NCI-H1105 (cell line): ENCODE measurements at places on chromosomes 2 and 18.

DNA sequence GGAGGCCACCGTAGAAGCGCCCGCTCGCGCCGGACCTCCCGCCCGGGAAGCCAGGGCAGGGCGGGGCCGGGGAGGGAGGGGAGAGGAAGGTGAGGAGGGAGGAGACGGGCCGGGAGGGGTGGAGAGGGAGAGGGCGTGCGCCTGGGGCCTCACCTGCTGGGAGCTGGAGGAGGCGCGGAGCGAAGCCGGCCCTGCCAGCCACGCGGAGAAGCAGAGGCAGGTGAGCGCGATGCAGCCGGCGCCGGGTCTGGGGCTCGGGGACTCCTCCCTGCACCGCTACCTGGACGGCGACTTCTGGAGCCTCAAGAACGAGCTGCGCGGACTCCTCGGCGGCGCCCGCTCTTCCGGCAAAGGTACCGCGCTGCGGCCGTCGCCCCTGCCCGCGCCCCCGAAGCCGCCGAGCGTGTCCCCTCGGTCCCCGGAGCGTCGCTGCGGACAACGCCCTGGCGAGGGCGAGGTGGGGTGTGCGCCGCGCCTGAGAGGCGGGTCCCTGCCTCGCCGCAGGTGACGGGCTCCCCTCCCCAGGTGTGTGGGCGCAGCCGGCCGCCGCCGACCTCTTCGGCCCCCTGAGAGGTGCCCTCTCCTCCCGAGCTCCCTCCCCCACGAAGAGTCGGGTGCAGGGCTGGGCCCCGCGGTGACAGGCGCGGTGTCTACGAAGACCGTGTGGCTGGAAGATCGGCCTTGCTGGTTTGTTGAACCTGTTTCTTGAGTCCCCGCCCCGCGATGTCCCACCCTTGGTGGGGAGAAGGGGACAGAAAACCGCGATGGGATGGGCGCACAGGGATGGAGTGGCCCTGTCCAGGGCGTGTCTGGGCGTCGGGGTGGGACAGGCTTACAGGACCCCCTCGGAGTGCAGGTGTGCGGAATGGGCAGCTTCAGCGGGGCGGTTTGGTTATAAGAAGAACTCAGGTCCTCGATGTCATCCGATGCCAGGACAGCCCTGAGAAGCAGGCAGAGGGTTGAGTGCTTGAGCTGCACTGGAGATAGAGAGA, at the start of gene ACOXL:
Gene ACOXL, plus strand, starts transcription at position 152 of the 992 bp plus-strand sequence. CDS start 35,817 bp downstream, outside the sequence.
- DNase-seq = peak; percentile 28

DNA sequence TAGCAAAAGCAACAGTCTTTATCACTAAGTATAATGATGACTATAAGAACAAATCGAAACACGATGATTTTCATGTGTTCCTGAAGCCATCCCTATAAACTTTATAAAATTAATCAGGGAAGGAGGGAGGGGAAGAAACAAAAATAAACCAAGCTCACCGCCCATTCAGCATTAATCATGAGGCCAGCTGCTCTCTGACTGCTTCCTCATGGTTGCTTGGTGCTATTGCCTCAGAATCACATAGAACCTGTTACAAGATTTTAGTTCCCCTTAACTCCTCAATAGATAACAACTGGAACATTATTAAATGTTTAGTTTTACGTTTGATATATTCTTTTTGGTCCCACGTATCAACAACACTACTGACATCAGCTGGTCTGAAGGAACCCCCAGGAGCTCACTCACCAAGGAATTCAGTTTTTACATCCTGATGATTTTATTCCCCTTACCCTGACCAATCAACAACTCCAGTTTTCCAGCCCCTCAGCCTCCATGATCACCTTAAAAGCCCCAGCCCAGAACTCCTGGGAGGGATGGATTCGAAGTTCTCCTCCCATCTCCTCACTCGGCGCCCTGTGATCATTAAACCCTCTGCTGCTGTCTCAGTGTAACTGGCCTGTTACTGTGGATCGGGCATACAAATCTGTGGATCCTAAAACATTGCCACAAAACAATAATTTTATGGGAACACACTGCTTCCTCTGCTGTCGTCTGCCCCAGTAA, 10.6 kb upstream of the HNRNPLL start:
- DNase-seq = no peak

DNA sequence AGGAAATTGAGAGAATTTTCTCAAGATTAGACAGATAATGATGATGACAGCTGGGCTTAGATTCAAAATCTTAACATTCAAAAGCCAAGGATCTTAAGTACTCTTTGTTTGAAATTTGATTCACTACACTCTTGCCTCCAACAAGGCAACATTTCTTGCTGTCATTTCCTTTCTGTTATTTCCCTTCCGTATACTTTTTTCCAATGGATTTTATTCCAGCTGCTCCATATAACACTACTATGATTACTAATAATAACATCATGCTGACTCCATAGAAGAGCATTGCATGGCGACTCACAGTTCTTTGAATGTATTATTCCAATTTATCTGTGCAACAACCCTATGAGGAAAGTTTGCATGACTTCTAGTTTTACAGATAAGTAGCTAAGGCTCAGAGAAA, 33.9 kb upstream of the CCDC102B start:
- no peak for DNase-seq

- no peak for DNase-seq
These were observed 16.0 kb downstream of the CYRIA start for GRCh38 chr2:16649353-16650286.

- DNase-seq = no peak
These were observed 27.8 kb upstream of the KCNF1 start for GRCh38 chr2:10883801-10884478.

DNA sequence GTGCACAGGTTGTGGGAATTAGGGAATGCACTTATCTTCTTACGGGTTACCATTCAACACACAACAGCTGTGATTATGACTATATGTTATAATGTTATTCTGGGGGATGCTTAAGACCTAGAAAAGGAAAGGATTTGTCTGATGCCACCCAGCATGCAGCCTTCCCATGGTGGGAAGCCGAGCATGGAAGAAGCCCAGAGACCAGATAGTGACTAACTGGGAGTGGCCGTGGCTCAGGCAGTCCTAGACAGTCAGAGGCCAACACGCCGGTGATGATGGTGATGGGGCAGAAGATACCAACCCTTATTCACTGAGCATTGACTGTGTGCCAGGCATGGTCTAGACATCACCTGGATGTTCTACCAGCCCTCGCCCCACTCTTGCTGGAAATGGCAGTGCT, 35.9 kb downstream of the CYRIA start:
- DNase-seq = no peak

GRCh38 chr2:126736133-126736874, 80.3 kb downstream of the GYPC start:
- DNase-seq = no peak

DNA sequence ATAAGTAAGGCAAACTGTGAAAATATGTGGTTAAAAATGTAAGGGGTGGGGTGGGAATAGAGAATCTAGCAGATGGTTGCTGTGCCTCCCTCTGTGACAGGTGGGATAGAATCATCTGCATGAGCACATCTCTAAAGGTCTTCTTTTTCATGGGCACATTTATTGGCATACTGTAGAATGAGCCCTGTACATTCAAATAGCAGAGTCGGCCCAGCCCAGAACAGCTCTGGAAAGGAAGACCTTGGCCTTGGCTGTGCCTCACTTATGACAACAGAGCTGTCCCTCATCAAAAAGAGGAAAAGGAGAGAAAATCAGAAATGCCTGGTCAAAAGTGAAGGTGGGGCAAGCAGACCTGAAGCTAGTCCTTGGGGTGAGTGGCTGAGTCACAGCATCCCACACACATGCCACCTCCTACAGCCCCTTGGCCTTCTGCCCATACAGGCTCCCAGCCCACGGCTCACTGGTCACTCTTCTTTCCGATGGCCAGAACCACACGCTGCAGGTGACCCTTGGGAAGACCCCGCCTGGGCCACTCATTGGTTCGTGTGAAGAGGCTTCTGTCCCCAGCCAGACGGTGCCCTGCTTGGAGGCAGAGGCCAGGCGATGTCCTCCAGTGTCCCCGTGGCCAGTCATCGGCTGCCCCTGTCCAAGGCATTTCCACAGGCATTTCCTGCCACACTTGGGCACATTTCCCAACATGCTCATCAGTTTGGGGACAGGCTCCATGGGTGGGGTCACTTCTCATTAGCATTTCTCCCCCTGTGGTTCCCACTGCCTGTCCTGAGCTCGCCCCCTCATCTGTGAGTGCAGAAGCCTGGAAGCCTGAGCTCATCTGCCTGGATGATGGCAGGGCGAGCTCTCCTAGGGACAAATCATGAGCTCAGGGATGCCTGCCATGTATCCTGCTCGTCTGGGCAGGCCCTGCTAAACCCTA, 113.6 kb downstream of the MCFD2 start:
- DNase-seq = no peak

DNA sequence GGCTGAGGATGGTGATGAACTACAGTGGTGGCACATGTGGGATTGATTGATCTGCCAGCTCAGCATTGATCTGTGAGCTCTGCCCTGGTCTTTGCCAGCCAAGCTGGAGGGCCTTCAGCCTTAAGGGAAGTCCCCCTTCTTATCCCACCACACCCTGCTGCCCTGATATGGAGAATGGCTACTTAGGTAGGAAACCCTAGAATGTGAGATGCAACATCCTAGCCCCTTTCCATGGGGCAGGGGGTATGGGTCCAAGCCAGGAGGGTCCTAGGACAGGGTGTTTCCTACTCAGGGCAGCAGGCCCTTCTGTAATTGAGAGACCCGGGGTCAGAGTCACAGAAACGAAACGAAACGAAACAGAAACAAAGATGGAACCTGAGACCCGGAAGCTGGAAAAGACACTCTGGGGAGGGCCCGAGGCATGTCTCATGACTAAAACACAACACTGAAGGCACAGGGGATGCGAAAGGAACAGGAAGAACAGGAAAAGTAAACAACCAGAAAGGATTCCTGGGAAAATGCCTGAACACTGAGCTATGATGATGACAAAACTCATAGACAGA, 16.9 kb upstream of the SULT1C2 start:
- no peak for DNase-seq

DNA sequence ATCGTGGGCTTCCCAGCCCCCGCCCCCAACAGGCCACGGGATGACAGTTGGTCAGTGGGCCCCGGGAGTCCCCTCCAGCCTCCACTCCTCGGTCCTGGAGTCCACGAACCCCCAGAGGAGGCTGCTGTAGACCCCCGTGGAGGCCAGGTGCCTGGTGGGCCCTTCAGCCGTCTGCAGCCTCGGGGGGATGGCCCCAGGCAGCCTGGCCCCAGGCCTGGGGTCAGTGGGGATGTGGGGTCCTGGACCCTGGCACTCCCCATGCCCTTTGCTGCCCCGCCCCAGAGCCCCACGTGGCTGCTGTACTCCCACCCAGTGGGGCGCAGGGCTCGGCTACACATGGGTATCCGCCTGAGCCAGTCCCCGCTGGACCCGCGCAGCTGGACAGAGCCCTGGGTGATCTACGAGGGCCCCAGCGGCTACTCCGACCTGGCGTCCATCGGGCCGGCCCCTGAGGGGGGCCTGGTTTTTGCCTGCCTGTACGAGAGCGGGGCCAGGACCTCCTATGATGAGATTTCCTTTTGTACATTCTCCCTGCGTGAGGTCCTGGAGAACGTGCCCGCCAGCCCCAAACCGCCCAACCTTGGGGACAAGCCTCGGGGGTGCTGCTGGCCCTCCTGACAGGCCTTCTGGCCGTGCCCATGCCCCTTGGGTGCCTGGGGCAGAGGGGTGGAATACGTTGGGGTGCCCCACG, 7.6 kb downstream of the NEU4 start:
- DNase-seq = no peak
